ENCODE measurements at places on chromosomes 2 and 18.

- DNase-seq: no peak
These were observed 828.4 kb upstream of the CHAC2 start for GRCh38 chr2:52939250-52939649.

DNA sequence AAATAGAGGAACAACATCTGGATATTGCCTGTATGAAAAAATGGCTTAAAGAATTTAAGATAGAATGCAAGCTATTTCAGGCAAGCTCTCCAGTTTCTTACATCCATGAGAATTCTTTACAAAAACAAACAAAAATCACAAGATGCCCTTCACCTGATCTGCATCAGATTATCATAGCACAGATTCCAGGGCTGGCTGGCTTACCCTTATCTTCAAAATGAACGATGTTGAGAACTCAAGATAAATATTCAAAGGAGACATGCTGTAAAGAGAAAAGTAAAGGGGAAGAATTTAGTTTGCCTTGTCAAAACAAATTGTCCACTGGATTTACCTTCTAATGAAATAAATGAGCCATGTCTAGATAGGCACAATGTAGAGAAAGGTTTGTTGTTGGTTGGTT lies 18.7 kb upstream of the SLC40A1 start:
- no peak for DNase-seq

- DNase-seq: no peak
These were observed 59.6 kb downstream of the GALNT14 start for GRCh38 chr2:31078579-31079105.

GRCh38 chr18:26617151-26617554 lies 68.8 kb upstream of the KCTD1 start:
- DNase-seq: no peak

DNA sequence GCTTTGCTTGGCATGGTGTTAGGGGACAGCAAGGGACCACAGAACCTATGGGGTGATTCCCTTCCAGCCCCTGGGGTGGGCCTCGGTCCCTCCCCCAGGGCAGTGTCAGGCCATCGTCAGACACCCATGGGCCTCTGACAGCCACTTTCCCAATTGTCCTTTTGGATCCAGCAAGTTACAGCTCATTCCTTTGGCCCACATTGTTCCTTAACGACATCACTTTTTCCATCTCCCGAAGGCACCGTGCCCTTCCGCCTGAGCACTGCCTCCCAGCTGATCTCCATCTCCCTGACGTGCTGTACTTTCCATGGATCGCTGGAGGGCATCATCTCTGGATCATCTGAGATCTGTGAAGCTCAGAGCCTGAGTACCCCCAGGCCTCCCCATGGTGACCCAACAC lies 10.4 kb upstream of the KCNK3 start:
- DNase-seq: peak; percentile 52

GRCh38 chr2:106841886-106842645 lies 43.9 kb downstream of the ST6GAL2 start:
- no peak for DNase-seq

DNA sequence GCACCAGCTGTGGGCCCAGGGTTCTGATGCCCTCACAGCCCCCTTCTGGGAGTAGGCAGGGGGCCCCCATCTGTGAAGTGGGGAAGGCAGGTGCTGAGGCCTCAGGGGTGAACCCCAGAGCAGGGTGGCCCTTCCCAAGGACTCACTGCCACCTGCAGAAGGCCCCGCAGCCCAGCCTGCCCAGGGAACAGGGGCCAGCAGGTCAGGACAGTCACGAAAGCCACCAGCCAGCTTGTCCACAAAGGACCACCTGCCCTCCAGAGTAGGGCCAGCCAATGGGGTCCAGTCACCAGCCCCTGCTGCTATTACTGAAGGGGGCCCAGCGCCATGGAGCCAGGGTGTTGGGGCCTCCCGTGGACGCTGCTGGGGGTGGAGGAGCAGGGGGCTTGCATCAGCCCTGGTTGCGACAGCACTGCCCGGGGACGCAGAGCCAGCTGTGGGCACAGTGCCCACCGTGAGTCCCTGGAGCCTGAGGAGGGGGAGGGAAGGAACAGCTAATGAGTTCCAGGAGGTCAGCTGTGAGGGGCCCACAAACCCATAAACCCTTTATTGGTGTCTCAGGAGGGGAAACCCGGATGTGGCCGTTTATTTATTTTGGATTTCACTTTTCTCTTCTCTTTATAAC lies 11.5 kb upstream of the SNED1 start:
- peak; percentile 82 for DNase-seq
